A549 treated with GW870086 at 1 μM for 4 hours (cell line): ENCODE measurements at places on chromosomes 2 and 18. TPM values are rescaled to one million over a fixed set of nuclear protein-coding genes. Genes with fewer than 3 reads are reported as not detected.

Gene INHA
- 0.18 to 0.47 TPM (median 0.36 TPM) in 5 replicates for total RNA-seq

Gene SLC9A2
- 2.9 to 3.7 TPM (median 3.1 TPM) in 5 replicates for total RNA-seq

Gene MLPH
- total RNA-seq = 236 to 318 TPM (median 297 TPM) in 5 replicates

Gene PLEKHA3
- total RNA-seq = 7.9 to 18.9 TPM (median 15.9 TPM) in 5 replicates

Gene KIAA2012
- not detected in 5 replicates for total RNA-seq

Gene MTERF4
- 22.7 to 28.6 TPM (median 26.2 TPM) in 5 replicates for total RNA-seq
